Amniotic stem cell (primary cell): ENCODE measurements at places on chromosomes 12 and 14.

GRCh38 chr14:99672506-99673304 lies 11.4 kb upstream of the CYP46A1 start:
- no peak for DNase-seq

DNA sequence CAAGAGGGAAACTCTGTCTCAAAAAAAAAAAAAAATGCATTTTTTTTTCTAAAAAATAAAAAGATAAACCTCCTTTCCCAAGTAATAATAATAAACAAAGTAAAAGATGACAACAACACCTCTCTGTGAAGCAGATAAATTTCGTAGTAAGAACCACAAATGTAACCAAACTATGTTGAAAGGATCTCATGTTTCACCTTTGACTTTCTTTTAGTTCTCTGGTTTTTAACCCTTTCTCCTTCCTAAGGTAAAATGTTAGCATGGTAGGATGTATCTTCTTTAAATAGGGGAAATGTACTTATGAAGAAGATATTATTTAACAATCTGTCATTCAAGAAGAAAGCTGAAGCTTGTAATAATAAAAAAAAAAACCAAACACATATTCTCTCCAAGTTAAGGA lies 1.8 kb upstream of the KLHL42 start:
- DNase-seq: no peak

GRCh38 chr12:57461276-57461916 lies 1.8 kb downstream of the GLI1 start:
- no peak for DNase-seq

DNA sequence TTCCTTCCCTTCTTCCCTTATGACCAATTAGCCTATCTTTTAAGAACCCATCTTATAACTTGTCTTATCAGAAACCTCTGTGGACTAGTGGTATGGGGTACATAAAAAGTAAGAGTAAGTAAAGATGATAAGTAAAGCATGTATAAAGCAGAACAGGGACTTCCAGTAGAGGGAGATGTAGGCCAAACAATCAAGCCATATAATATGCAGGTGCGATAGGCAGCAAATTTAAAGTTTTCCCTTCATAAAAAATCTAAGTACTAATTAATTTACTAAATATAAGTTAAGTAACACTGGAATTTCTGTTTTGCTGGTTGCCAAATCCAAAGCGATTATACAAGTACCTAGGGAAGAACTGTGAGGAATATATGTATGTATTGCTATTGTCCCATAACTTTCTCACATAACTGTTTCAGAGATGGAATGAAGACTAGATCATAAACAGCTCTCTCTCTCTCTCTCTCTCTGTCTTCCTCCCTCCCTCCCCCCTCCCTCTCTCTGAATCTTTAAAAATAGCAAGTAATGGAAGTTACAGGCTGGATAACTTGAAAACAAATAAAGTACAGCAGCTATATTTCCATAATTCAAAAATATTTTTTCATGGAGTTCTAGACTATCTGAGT lies 25.7 kb downstream of the METTL25 start:
- peak; percentile 24 for DNase-seq

DNA sequence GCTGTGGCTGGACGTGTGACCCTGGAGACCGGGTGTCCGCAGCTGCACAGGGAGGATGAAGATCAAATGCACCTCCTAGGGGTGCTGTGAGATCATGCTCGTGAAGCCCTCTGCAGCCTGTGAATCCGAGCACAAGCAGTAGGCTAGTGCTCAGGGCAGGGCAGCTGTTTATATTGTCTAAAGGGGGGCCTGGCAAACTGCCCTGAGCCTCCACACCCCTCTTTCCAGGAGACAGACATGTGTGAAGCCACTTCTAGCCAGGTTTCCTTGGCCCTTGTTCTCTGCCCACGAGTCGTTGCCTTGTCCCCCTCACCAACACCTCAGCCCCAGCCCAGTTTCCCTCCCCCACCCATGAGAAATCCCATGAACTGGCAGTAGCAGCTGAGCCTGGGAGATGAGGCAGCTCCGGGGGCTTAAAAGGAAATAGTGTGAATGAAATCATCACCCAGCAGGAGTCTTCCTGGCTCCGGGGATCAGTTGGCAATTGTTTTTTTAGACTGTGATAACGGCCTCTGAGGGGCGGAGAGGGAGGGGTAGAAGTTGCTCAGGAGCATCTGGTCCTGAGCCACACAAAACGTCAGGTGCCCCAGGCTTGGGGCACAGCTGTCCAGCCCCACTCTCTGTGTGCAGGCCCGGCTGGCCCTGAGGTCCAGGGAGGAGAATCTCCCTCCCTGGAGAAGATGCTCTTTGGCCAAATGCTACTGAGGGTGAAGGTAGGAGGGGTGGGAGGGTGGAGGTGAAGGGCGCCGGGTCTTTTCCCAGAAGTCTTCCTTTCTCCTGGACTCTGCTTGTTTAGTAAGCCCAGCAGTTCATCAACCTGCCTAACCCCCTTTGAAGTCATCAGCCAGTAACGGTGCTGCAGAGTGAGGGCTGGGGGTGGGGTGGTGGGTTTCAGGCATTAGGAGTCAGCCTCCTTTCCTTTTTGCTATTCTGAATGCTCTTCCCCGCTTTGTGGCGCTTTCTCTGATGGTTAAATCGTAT lies 4.0 kb downstream of the FGF6 start:
- DNase-seq: no peak

- DNase-seq: no peak
These were observed 604 bp downstream of the HCFC2 start for GRCh38 chr12:104064842-104065427.

DNA sequence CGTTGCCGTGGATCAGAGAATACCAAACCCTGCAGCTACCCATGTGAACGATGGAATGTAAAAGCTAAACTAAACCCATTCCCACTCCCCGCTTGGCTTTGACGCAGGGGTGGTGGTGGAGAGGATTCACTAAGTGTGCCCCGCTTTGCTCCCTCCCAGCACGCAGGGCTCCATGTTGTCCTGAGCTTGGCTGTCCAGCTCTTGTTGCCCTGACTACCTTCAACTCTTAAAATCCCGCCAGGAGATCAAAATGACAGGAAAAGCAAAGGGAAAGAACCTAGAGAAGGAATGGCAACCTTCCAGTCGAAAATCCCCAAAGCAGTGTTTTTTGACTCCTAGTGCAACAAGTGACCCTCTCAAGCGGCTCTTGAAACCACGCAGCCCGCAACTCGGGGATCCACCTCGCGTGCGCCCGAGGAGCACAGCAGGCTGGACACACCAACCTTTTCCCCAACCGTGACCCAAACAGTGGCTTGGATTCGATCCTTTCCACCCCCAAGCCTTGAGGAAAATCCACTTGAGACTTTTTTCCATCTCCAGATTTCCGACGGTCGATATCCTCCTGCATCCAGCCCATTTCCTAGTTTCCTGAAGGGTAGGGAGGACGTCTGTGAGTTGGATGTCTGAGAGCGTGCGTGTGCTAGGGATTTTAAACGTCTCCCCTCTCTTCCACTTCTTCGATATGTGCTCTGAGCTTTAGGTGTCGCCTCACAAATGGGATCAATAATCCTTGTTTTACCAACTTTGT lies 1.4 kb downstream of the SYT10 start:
- no peak for DNase-seq

DNA sequence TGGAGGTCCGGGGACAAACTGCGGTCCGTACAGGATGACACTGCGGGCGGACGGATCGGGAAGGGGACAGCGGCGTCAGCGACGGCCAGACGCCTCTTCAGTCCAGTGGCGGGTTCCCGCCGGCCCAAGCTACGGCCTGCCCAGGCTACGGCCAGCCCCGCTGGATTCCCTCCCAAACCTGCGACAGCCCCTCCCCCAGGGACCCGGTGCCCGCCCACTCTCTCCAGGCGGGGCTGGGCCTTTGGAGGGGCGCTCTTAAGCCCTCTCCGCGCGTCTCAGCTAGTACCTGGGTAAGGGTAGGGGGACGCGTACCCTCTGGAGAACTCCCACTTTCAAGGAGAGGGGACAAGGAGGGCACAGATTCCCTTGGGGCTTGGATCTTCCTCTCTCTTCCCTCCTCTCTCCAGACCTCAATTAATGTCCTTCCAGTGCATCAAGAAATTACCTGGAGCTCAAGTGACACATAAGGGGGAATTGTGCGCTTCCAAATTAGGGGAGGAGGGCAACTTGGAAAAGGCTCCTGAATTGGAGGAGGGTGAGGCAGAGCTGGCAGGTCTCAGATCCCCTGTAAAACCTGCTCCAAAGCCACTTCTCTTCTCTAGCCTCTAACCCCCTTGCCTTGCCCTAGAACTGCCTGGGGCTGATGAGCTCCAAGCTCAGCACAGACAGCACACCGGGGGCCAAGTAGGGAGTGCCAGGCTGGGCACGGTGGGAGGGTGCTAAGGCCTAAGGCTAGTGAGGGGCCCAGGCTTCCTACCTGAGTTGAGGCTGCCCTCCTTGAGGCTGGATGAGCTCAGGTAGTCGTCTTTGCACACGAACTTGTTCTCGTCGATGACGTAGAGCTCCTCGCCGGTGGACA lies 3.1 kb downstream of the LHX5 start:
- DNase-seq: no peak

DNA sequence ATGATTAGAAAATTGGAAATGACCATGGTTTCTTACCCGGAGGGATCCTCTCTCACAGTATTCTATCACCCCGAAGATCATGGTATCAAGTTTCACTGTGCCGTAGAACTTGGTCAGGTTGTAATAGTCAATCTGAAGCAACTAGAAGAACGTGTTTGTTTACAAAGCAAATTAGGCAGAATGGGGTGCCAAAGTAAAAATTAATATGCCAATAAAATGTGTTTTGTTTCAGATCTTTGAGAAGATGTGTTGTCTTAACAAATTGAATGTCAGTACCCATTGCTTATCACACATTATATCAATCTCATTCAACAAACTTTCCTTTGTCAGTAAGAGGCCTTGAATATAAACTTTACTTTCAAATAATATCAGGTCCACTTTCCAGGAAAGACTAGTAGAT lies 45.0 kb downstream of the GUCY2C start:
- DNase-seq: no peak

DNA sequence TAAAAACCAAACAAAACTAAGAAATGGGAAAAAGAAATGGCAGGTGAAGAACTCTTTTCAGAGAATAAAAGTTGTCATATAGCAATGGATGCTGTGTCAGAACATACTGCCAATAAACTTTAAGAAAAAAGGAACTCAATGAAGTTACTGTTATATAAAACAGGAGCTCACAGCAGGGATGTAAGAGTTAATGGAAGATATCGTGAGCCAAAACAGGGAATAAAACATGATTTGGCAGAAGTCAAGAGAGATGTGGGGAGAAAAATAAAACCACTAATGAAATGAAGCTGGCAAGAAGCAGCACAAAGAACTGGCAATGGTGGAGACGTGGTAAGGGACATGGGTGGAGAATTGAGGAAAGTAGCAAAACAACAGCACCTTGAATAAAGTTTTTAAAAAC lies 61.0 kb downstream of the TAOK3 start:
- DNase-seq: no peak

GRCh38 chr12:19499030-19499429 lies 59.7 kb downstream of the AEBP2 start:
- no peak for DNase-seq
